ENCODE measurements at places on chromosomes 7 and 10.

DNA sequence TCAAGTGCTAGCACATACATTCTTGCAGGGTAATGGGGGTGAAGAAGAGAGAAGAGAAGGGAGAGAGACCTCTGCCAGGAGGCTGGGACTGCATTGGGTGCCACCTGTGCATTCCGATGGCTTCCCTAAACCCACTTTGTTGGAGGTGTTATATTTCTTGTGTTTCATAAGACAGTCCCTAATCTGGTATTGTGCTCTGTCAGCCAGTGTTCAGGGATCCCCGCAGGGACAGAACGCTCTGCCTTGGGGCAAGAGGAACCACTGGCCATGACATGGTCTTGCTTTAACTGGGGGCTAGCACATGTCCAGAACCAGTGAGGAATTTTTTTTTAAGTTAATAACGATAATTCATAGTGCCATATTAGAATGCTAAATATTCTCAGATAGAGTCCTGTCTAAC lies 365.2 kb upstream of the GALNT17 start:
- no peak for DNase-seq

- DNase-seq = no peak
Measured at GRCh38 chr7:24334012-24334411, 50.0 kb downstream of the NPY start.

DNA sequence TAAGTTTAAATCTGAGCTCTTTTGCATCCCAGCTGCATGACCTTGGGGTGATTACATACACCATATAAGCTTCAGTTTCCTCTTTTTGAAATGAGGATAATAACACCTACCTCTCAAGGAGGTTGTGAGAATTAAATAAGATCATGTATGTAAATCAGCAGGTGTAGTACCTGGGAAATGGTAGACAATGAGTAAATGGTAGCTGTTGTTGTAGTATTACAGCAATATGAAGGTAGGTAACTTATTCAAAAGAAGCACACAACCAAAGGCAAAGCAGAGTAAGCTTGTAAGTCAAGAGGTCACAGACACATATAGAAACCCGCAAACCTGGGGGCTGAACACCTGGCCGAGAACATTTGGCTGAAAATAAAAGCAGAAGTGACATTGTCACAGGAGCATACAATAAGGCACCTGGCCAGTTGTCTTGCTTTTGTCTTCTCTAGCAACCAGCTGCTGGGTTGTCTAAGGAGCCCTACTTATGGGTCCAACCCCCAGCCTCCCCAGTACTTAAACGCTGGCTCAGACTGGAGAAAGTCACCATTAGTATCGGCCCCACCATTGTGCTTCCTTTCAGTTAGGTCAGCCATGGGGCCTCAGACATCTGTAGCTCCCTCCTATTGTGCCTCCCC lies 203.6 kb upstream of the MKLN1 start:
- no peak for DNase-seq

DNA sequence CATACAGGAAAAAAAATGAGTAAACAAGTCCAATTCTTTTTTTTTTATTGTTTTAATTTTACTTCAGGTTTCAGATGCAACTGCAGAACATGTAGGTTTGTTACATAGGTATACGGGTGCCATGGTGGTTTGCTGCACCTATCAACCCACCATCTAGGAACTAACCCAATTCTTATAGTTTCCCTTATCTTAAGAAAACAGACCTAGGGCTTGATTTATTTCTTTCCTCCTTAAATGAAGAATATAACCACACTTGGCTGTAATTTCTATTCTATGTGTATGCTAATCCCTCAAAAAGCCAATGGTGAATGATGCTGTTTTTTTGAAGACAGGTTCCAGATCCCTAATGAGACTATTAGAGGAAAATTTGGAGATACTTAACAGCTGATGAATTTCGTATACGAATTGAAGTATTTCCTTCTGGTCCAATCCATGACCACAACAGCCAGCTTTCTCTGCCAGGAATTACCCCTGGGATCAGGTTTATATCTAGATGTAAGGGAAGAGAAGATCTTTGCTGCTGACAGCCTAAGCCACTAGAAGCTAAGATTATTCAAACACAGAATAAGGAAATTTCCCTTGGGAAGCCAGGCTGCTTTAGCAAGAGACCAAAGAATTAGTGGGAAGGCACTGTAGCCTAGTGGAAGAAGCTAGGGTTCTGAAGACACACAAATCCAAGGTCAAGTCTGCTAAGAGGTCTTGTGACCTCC lies 115.8 kb downstream of the INHBA start:
- no peak for DNase-seq

DNA sequence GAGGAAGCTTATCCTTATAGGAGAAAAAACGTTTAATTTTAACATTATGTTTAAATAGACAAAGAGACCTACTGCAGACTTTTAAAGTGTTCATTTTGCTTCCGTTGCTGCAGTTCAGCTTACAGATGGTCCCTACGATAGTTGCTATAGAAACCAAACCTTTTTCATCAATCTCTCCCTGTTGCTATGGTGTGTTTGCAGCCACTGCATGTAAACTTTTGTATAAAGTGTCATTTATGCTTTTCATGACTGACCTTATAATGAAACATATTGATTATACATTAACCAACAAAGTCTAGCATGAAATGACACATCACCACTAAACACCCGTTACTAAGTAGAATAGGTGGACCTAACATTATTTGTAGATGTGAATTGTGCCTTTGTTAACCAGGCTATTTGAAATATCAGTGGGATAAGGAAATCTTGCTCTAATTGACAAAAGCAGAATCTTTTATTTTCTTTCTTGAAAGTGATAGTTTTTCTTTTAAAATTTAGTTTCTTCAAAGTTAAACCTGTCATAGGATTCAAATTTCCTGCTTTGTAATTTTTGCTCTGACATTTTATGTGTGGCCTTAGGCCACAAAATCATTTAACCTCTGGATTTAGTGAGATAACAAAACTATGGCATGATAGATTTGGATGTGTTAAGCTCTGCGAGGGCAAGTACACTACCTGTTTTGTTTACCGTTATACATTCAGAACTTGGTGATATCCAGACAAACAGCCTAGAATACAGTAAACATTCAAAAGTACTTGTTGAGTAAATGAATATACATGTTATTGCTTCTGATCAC lies 64.0 kb downstream of the CACNB2 start:
- no peak for DNase-seq

DNA sequence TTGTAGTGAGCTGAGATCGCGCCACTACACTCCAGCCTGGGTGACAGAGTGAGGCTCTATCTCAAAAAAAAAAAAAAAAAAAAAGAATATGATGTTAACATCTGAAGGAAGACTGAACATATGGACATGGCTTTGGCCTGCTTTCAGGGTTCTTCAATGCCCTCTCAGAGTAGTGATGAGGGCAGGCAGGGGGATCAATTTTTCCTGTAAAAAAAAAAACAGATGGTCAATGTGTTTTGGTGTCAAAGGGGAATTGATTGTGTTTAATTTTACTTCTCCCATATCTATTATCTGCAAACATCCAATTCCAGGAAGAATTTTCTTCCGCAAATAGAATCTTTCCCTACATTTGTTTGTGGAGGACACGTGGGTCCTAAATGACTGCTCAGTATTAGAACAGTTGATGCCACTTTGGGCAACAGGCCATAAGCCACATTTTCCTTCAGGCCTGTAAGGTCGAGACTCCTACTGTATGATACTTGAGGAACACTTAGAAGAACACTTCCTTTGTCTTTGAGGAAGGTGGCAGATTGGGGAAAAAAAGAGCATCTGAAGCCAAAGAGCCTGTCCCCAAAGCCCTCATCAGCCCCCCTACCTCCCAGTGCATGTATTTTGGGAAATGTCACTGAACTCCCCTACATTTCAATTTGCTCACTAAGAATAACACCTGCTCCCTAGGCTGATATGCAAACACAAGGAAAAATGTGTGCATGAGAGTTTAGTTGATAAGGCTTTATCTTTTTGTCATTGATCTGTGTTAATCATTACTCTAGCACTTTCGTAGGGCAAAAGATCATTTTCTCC lies 28.3 kb downstream of the MGAM2 start:
- no peak for DNase-seq

GRCh38 chr7:29177963-29178600 lies 16.5 kb upstream of the CHN2 start:
- DNase-seq = no peak
